Gastrocnemius medialis (tissue), 4 donors: ENCODE measurements at places on chromosomes 16 and 17.
A peak's percentile ranks its signal among the peaks of the same experiment; 100 is the strongest.

GRCh38 chr16:53605831-53606400 is 97.7 kb downstream of the RPGRIP1L start:
- no peak overlapping the region for H3K4me3 ChIP-seq
- no peaks in the 10 kb centered on the region for H3K27me3 ChIP-seq
- no peaks in the 10 kb centered on the region for H3K36me3 ChIP-seq
- no peak overlapping the region for H3K27ac ChIP-seq
- DNase-seq, result no peak

- H3K4me3 ChIP-seq, result no peak overlapping the region
- peak; percentile 92 for DNase-seq
- no peaks in the 10 kb centered on the region for H3K36me3 ChIP-seq
- H3K27me3 ChIP-seq, result no peaks in the 10 kb centered on the region
- H3K4me1 ChIP-seq, result peaks cover 81% of the 10 kb centered on the region
- peak overlapping the region; percentile 97 for H3K27ac ChIP-seq
Measured at GRCh38 chr16:75244844-75245758, 6.3 kb downstream of the BCAR1 start.

DNA sequence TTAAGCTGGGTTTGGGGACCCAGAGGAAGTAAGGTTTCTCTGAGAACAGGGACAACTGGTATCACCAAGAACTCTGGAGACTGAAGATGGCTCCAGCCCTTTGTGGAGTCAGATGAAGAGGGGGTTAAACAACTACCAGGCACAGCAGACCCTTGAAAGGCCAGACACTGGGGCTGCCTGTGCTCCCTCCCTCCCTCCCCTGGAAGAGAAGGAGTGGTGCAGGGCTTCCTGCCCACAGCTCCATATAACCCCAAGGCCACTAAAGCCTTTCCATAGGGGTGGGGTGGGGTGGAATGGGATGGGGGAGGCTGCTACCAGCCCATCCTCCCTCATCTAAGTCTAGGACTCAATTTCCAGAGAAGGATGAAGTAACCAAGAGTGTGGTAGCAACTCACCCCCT is 66.7 kb downstream of the CCDC182 start:
- H3K27me3 ChIP-seq, result no peaks in the 10 kb centered on the region
- peaks cover 11% of the 10 kb centered on the region for H3K36me3 ChIP-seq
- no peak overlapping the region for H3K27ac ChIP-seq
- H3K4me3 ChIP-seq, result no peak overlapping the region

- H3K4me1 ChIP-seq, result peaks cover 56% of the 10 kb centered on the region
- H3K4me3 ChIP-seq, result no peak overlapping the region
- H3K27ac ChIP-seq, result peak overlapping the region; percentile 53
- no peaks in the 10 kb centered on the region for H3K36me3 ChIP-seq
- H3K27me3 ChIP-seq, result no peaks in the 10 kb centered on the region
Measured at GRCh38 chr16:66523861-66524354, 26.0 kb downstream of the TK2 start.

DNA sequence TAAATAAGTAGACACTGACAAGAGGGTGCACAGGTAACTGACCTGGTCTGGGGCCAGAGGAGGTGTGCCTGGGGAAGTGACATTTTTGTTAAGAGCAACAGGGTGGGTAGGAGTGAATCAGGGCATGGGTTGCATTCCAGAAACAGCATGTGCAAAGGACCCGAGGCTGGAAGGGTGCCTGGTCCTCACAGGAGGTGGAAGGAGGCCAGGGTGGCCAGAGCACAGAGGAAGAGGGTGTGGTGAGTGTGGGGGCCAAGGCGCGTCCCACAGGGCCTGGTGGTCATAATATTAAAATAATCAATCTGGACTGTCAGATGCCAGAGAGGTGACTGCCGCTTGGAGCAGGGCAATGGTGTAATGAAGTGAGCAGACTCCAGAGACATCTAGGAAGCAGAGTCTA is 14.3 kb downstream of the ARHGAP23 start:
- H3K27ac ChIP-seq, result no peak overlapping the region
- H3K4me3 ChIP-seq, result no peak overlapping the region
- no peak for DNase-seq

- no peak overlapping the region for H3K27ac ChIP-seq
- no peak for DNase-seq
- no peaks in the 10 kb centered on the region for H3K27me3 ChIP-seq
- no peak overlapping the region for H3K4me3 ChIP-seq
Measured at GRCh38 chr16:46607529-46607928, 13.7 kb downstream of the SHCBP1 start.

GRCh38 chr16:72876221-72876620 is 171.7 kb downstream of the ZFHX3 start:
- no peaks in the 10 kb centered on the region for H3K27me3 ChIP-seq
- peaks cover 44% of the 10 kb centered on the region for H3K4me1 ChIP-seq
- H3K4me3 ChIP-seq, result no peak overlapping the region
- DNase-seq, result peak; percentile 38

- no peaks in the 10 kb centered on the region for H3K36me3 ChIP-seq
- H3K27ac ChIP-seq, result no peak overlapping the region
- H3K27me3 ChIP-seq, result no peaks in the 10 kb centered on the region
- DNase-seq, result no peak
- no peak overlapping the region for H3K4me3 ChIP-seq
Measured at GRCh38 chr16:10950393-10950792, 6.0 kb downstream of the CLEC16A start.

DNA sequence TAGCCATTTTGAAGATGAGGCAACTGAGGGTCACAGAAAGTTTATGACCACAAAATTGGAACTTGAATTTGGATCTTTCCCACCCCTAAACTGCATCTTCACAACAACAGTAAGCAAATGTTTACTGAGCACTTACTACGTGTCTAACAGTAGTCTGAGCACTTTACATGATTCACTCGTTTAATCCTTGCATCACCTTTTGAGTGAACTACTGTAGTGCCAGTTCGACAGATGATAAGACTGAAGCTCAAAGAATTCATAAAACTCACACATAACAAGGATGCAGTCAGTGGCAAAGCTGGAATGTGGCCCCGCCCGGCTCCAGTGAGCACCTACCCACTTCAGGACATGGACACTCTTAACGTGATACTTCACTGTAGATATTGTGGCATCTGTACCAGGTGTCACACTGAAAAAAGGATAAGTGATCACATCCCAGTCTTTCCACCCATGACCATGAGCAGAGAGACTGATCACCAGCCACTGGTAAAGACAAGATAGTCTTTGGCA is 36.0 kb upstream of the HLF start:
- H3K36me3 ChIP-seq, result no peaks in the 10 kb centered on the region
- no peaks in the 10 kb centered on the region for H3K4me1 ChIP-seq
- H3K4me3 ChIP-seq, result no peak overlapping the region
- H3K27ac ChIP-seq, result no peak overlapping the region

DNA sequence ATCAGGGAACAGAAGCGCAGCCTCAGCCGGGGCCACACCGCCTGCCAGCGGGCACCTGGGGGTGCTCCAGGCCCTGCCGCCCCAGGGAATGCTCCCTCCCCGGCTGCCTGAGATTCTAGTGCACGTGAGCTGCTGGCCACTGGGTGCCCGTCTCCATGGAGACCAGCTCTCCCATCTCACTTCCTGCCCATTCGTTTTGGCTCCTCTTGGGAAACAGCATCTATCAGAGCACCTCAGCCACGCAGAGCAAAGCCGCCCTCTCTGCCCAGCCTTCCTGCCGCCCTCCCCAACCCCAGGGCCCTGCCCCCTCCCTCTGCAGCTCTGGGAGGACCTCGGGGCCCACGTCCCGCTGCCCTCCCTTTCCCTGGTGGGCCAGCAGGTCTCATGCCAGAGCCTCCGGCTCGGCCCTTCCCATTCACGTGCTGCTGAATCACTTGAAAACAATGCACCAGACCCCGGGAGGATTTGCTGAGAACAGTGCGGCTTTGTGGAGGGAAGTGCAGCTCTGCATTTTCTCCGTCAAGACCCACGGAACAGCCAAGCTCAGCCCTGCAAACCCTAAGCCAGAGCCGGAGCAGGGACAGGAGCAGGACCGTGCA is 19.4 kb downstream of the CEP295NL start:
- no peaks in the 10 kb centered on the region for H3K27me3 ChIP-seq
- peak; percentile 69 for DNase-seq
- peak overlapping the region; percentile 1 for H3K4me3 ChIP-seq
- H3K36me3 ChIP-seq, result no peaks in the 10 kb centered on the region

GRCh38 chr17:28941251-28941650 is 10.1 kb downstream of the PHF12 start:
- no peak for DNase-seq
- H3K27ac ChIP-seq, result peak overlapping the region; percentile 96
- H3K36me3 ChIP-seq, result no peaks in the 10 kb centered on the region
- H3K4me3 ChIP-seq, result no peak overlapping the region
- peaks cover 97% of the 10 kb centered on the region for H3K4me1 ChIP-seq

- H3K4me1 ChIP-seq, result peaks cover 3% of the 10 kb centered on the region
- H3K27me3 ChIP-seq, result peaks cover 10% of the 10 kb centered on the region
- H3K36me3 ChIP-seq, result no peaks in the 10 kb centered on the region
- H3K4me3 ChIP-seq, result no peak overlapping the region
- no peak overlapping the region for H3K27ac ChIP-seq
Measured at GRCh38 chr16:66478733-66479511, 51.8 kb downstream of the BEAN1 start.

DNA sequence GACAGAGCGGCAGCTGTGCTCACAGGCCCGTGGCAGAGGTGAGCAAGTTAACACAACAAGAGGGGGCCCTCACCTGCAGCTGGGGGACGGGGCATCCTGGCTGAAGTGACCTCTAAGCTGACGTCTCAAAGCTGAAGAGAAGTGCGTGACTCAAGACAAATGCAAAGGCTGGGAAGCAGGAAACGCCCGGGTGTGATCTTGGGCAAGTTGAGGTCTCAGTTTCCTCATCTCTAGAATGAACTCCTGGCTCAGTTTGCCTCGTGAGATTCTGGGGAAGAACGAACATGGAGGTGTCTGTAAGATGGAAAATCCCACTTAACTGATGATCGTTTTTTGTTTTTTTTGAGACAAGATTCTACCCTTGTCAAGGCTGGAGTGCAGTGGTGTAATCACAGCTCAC is 40.1 kb upstream of the C1QL1 start:
- no peaks in the 10 kb centered on the region for H3K4me1 ChIP-seq
- DNase-seq, result no peak
- H3K4me3 ChIP-seq, result no peak overlapping the region
- H3K27ac ChIP-seq, result no peak overlapping the region
- H3K27me3 ChIP-seq, result no peaks in the 10 kb centered on the region

- H3K4me1 ChIP-seq, result no peaks in the 10 kb centered on the region
- no peaks in the 10 kb centered on the region for H3K36me3 ChIP-seq
- no peak overlapping the region for H3K27ac ChIP-seq
- no peak overlapping the region for H3K4me3 ChIP-seq
- peaks cover 2% of the 10 kb centered on the region for H3K27me3 ChIP-seq
- DNase-seq, result no peak
Measured at GRCh38 chr17:48002916-48003416, 32.1 kb downstream of the CDK5RAP3 start.

- H3K27me3 ChIP-seq, result no peaks in the 10 kb centered on the region
- H3K27ac ChIP-seq, result no peak overlapping the region
- no peak for DNase-seq
- H3K36me3 ChIP-seq, result peaks cover 5% of the 10 kb centered on the region
- no peak overlapping the region for H3K4me3 ChIP-seq
Measured at GRCh38 chr16:57132470-57132869, 40.1 kb downstream of the CPNE2 start.

- H3K36me3 ChIP-seq, result peaks cover 19% of the 10 kb centered on the region
- peaks cover 12% of the 10 kb centered on the region for H3K4me1 ChIP-seq
- DNase-seq, result no peak
Measured at GRCh38 chr17:538181-538973, 176.3 kb downstream of the VPS53 start.

DNA sequence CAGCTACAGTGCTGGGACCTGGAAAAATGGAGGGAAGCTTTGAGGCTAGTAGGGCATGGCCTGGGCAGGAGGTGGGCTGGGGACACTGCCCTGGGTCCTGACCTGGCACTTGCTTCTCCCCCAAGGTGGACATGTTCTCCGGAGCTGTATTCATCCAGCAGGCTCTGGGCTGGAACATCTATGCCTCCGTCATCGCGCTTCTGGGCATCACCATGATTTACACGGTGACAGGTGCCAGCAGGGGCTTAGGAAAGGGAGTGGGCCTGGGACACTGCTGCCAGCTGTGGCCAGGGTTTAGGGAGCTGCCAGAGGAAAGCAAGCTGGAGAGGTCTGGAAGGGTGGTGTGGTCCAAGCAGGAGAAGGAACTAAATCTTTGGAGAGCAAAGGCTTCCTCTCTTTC is 3.1 kb downstream of the SLC5A2 start:
- no peak overlapping the region for H3K27ac ChIP-seq
- no peak for DNase-seq
- H3K27me3 ChIP-seq, result peaks cover 40% of the 10 kb centered on the region
- no peaks in the 10 kb centered on the region for H3K36me3 ChIP-seq
- H3K4me1 ChIP-seq, result peaks cover 19% of the 10 kb centered on the region

GRCh38 chr16:2038382-2039231 is 9.0 kb downstream of the NTHL1 start:
- no peaks in the 10 kb centered on the region for H3K27me3 ChIP-seq
- no peaks in the 10 kb centered on the region for H3K36me3 ChIP-seq
- H3K4me3 ChIP-seq, result peak overlapping the region; percentile 26
- no peak for DNase-seq
- peak overlapping the region; percentile 82 for H3K27ac ChIP-seq

DNA sequence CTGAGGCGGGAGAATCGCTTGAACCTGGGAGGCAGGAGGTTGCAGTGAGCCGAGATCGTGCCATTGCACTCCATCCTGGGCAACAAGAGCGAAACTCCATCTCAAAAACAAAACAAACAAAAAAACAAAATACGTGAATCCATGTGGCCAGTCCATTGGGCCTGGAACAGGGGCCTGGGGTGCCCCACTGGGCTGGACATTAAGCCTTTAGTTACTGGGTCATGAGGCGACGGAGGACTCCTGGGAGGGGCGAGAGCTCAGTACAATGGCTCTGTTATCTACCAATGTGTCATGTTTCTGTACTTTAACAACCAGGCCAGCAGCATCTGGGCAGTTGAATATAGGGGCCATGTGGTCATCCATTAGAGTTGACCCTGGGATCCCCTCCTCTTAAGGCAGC is 18.9 kb upstream of the CLEC18A start:
- H3K36me3 ChIP-seq, result no peaks in the 10 kb centered on the region
- DNase-seq, result no peak
- H3K27ac ChIP-seq, result no peak overlapping the region
- no peak overlapping the region for H3K4me3 ChIP-seq
- peaks cover 3% of the 10 kb centered on the region for H3K4me1 ChIP-seq

DNA sequence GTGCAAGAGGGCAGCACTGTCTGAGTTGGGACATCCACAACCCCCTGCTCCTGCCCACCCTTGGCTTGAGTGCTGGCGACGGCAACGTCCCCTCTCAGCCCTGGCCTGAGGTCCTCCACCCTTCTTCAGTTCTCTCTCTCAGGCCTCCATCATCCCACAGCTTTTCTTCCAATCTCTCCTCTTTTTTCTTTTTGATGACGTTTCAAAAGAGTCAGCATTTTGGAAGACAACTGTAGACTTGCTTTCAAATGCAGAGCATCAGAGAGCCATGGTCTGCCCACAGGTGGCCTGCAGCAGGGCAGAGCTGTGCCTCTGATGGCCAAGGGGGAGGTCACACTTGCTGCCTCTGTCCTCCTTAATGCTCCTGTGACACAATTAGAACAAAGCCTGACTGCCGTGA is 775.4 kb downstream of the KCNJ18 start:
- H3K36me3 ChIP-seq, result no peaks in the 10 kb centered on the region
- no peak for DNase-seq
- H3K4me3 ChIP-seq, result no peak overlapping the region
- no peaks in the 10 kb centered on the region for H3K4me1 ChIP-seq

- H3K27me3 ChIP-seq, result no peaks in the 10 kb centered on the region
- H3K36me3 ChIP-seq, result no peaks in the 10 kb centered on the region
- H3K27ac ChIP-seq, result no peak overlapping the region
- no peak for DNase-seq
- H3K4me3 ChIP-seq, result no peak overlapping the region
- H3K4me1 ChIP-seq, result no peaks in the 10 kb centered on the region
Measured at GRCh38 chr17:18146259-18146658, 37.4 kb upstream of the ALKBH5 start.
